CD4-positive, alpha-beta T cell treated with Interleukin-12 subunit alpha and Interleukin-12 subunit beta, for 1 hour (primary cell): ENCODE measurements at places on chromosomes 3 and 15.

DNA sequence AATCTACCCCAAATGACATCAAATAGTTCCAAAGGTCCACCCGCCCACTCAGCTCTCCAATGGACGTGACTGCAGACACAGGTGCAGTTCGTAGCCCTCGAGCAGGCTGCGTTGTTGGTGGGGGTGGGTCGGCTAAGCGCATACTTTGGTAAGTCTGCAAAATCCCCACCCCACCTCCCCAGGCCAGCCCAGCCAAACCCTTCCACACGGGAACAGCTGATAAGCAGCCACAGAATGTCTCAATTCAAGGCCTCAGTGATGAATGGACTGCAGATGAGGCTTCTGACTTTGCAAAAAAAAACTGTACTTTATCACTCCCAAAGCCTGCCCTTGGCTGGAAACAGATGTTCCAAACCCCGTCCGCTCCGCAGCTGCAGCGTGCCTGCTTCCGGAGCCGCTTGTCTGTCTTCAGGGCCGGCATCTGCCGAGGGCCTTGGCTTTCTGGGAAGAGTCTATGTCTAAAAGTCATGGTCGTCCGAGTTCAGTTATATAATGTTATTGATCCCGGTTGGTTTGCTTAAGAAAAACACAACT, 38.2 kb downstream of the PCSK6 start:
- DNase-seq = no peak

GRCh38 chr3:13112521-13113345, 39.5 kb upstream of the IQSEC1 start:
- DNase-seq = no peak

DNA sequence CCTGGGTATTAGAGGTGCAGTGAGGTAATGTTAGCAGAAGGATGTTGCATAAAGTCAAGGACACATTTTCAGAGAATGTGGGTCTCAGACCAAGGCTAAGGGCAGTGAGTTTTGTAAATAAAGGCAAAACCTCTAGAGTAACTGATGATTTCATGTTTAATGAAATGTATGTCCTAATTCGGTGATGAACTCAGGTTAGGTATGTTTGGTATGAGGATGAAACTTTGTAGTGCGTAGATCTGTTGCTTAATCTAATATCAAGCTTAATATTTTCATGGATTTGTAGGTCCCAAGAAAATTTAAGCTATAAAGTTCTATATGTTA, 3.6 kb downstream of the USP50 start:
- DNase-seq = no peak

- no peak for DNase-seq
Observed at GRCh38 chr3:151976211-151977050, 103.0 kb downstream of the SUCNR1 start.

DNA sequence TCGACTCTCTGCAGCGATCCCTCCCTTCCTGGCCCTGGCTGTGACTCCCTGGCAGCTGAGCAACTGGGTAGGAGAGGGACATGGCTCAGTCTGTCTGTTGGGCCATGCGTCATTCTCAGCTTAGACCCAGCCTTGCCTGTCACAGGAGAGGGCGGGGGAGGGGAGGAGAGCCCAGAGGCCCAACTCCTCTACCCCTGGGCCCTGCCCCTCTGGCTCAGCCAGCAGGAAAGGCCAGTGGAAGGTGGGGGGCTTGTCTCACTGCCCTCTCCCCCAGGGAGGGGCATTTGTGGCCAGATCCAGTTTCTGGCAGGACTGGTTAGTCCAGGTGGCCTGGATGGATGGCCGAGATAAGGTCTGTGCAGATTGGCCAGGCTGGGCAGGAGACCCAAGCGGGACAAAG, 31.6 kb downstream of the DNAJB8 start:
- DNase-seq = no peak

DNA sequence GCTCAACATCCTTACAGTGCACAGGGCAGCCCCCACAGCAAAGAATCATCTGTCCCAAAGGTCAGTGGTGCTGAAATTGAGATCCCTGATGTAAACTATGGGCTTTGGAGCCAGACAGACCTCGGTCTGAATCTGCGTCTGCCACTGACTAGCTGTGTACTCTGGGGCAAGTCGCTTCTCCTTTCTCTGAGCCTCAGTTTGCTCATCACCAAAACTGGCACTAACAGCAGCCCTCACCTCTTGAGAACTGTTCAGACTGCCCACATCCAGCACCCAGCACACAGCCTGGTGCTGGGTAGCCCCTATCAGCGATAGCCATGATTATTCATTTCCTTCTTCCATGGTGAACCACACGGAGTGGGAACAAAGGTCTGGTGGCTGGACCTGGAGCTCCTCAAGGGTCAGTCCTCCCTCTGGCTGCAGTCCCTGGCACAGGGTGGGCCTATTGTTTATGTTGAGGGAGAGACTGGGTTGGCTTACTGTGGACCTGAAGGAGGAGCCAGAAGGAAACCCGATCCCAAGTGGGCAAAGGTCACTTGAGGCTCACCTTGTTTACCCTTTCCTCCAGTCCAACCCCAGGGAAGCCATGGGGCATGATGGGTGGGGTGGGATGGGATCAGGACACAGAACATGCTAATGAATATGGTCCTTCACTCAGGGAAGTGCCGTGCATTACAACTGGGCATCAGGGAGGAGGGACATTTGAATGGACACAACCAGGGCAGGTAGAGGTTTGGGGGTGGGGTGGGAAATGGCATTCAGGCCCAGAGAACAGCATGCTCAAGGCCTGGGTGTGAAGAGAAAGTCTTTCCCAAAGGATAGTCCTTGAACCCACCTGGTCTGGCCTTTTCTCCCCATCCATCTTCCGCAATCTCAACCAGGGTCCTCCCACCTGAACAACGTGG, 1.6 kb upstream of the PRKCD start:
- no peak for DNase-seq

GRCh38 chr3:149511040-149511626, 36.6 kb downstream of the TM4SF4 start:
- no peak for DNase-seq
